ENCODE measurements at places on chromosomes 16 and 17.

- no peak for DNase-seq
Measured at GRCh38 chr17:3796822-3797170, 4.2 kb downstream of the ITGAE start.

- DNase-seq: no peak
Measured at GRCh38 chr17:13537871-13538643, 63.7 kb downstream of the HS3ST3A1 start.

- DNase-seq: no peak
Measured at GRCh38 chr17:33732116-33732515, 439.0 kb upstream of the ASIC2 start.

DNA sequence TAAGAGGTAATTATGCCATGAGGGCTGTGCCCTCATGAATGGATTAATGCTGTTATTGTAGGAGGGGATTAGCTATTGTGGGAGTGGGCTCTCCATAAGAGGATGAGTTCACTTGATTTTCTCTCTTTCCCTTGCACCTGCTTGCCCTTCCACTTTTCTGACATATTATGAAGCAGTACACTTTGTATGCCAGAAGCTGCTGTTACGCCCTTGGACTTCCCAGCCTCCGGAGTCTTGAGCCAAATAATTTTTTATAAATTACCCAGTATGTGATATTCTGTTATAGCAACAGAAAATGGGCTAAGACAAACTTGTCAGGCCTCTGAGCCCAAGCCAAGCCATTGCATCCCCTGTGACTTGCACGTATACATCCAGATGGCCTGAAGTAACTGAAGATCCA is 38.4 kb downstream of the PSMD12 start:
- DNase-seq: no peak

GRCh38 chr17:34899643-34900291 is 61.5 kb downstream of the CCT6B start:
- DNase-seq: no peak

GRCh38 chr16:28845293-28845692 is 855 bp downstream of the TUFM start:
- DNase-seq: no peak

- DNase-seq: no peak
Measured at GRCh38 chr17:64780096-64781013, 118.2 kb upstream of the SMURF2 start.

DNA sequence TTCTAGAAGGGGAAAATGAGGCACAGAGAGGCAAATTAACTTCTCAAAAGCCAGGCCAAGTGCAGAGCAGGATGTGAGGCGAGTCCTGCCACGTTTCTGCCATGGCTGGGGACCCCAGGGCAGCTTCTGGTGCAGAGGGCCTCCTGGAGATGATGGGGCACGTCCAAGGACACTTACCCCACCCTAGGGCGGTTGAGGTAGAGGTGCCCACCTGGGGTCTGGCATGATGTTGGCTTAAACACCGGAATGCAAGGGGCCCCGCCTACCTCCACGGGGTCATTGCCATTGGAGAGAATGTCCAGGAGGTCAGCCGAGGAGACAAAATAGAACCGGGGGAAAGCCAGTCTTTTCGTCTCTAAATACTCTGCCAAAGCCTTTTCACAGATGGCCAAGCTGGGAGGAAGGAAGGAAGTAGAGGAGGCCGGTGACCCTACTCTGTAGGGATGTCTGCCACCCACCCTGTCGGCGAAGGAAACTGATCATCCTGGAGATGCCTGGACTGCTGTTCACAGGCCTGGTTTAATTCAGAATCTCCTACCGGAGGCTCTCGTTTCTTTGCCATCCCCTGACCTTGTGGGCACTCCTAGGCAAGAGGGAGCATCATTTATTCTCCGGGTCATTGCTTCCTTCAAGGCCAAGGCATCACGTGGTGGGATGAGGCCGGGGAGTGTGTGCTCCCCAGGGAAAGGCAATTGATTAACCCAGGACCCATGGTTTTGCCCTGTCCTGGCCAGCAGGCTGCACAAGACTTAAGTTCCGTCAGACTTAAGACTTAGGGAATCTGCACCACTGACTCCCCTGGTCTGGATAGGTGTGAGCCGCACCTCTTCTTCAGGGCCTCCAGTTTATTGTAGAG is 70.5 kb downstream of the DNAH17 start:
- DNase-seq: no peak

DNA sequence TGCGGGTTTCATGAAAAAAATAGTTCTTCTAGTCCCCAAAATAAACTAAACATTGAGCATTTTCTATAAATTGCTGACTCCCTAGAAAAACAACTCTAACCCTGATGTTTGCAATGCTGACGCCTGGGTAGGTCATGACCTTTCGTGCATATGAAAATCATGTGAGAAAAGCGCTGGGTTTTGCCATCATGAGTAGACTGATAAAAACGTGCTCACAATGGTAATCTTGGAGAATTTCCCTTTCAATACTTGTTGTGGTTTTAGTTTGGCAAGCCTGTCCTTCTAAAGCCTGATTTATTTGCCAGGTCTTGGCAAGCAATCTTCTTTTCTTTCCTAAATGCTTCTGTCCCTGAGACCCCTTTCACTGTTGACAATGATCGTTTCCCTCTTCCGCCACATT is 4.0 kb upstream of the CLEC10A start:
- no peak for DNase-seq

- no peak for DNase-seq
Measured at GRCh38 chr17:76720941-76721340, 5.5 kb downstream of the JMJD6 start.

All from AG04449 (cell line).